NAMALWA (cell line): ENCODE measurements at places on chromosomes 1 and 21.

DNA sequence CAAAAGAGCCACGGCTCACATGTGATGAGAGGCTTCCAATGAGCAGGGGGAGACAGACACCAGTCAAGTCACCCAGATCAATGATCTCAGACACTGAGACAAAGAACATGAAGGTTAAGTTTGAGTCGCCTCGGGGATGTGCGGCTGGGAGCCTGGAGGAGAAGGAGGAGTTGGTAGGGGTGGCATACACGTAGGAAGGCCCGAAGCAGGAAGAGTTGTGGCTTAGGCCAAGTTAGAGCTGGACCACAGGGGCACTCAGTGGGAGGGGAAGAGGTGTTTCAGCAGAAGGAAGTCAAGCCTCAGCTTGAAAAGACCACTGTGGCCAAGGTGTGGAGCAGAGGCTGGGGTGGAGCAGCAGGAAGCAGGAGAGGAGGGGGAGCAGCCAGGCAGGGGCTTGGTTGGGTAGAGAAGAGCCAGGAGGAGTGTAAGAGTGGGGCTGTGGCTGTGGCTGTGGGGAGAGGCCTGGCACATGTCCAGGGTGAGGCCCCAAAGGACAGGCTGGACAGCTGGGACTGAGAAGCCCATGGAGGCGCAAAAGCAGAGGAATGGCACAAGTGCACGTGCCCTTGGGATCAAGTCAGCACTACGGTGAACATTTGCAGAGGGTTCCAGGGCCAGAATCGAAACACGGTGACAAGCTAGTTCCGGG is 27.6 kb downstream of the CTNNBIP1 start:
- DNase-seq: no peak

DNA sequence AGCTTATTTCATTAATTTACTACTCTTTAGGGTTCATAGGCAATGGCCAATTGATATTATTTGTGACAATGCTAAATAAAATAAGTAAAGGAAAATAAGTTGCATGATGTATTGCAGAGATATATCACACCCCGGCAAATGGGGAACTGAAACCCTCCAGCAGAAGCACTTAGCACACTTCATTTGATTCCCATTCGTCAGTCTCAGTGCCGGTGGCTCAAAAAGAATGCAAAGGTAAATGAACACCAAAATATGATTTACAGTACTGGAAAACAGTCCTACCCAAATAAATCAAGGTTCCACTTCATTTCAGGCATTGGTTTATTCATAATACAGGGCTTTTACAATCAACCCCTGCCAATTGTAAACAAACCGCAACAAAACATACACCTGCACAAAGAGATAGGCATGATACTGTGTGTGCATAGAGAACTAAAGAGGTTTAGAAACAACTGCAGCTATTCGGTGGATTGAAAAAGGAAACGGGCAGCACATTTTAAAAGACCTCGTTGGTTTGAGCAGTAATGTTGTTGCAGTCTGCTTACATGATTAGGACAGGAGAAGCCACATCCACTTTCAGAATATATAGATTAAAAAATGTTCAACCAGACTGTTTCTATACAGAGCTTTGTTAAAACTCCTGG is 1019.2 kb downstream of the TTLL7 start:
- peak; percentile 83 for DNase-seq

DNA sequence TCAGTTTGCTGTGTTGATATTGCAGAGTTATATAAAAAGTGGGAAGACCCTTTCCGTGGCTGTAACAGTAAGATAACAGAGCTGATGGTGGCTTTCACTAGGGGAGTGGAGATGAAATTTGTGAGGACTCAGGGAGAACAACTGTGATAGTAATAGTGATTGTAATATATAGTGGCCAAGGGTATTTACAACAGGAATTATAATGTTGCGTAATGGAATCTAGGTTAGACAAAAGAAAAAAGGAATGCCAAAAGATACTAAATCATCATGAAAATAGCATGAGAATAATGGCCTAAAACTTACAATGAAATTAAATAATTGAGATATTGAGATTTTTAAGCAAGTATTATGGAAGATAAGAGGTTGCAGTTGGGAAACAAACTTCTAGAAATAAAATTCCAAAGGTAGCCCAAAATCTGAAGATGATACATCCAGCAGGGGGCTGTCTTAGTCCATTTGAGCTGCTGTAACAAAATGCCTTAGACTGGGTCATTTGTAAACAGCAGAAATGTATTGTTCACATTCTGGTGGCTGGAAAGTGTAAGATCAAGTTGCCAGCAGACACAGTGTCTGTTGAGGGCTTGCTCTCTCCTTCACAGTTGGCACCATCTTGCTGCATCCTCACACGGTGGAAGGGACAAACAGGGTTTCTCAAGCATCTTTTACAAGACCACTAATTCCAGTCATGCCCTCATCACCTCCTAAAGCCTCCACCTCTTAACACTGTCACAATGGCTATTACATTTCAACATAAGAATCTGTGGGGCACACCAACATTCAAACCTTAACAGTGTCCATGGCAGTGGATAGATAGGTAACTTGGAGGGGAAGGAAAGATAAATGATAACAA is 711.2 kb downstream of the MRPL39 start:
- DNase-seq: peak; percentile 26

GRCh38 chr1:94979656-94980581 is 53.0 kb upstream of the CNN3 start:
- no peak for DNase-seq

DNA sequence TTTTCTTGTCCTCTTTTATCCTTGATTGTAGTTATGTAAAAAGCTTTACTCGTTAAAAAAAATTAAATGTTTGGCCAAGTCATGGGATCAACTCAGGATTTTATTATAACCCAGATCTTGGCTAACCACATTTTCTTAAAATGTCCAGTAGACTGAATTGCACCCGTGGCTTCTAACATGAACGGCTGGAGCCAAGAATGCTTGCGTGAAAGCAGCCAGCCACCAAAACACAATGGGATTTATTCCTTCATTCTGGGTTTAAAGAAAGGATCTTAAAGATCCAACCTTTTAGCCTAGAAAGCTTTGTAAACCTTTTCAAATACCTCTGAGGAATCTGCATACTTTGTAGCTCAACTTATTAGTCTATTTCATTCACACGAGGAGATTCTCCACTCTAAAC is 404.4 kb downstream of the USP25 start:
- DNase-seq: no peak

- no peak for DNase-seq
These were observed 297.3 kb upstream of the NEGR1 start for GRCh38 chr1:72579629-72580028.

GRCh38 chr1:24830680-24831272 is 85.5 kb downstream of the CLIC4 start:
- peak; percentile 85 for DNase-seq

- no peak for DNase-seq
These were observed 181.2 kb upstream of the BRINP3 start for GRCh38 chr1:190658907-190659306.

- DNase-seq: no peak
These were observed 32.2 kb upstream of the SYT2 start for GRCh38 chr1:202742496-202742895.

GRCh38 chr1:38560457-38560856 is 299.1 kb downstream of the RRAGC start:
- no peak for DNase-seq

DNA sequence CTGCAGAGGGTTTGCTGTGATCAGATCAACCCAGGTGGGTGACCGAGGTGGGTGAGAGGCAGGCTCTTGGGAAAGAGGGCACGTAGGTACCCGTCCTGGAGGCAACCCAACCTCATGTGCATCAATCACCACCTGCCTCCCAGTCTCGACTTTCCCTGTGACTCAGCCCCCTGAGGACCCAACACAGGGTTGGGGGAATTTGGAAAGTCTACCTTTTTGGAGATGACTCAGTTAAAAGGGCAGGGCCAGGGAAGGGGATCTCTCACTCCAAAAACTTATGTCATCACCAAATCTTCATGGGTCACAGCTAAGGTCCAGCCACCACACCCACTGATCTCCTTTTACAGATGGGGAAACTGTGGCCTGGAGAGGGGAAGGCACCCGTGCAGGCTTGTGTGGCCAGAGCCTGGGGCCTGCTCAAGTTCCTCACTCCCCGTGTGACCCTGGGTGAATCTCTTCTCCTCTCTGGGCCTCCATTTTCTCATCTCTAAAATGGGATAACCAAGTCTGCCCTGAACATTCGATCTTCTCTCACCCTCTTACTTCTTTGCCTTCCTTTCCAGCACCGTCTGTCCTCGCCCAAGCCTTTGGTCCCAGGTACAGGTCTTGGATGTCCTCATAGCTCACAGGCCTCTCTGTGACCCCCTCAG is 34.6 kb upstream of the WNT4 start:
- no peak for DNase-seq

GRCh38 chr1:186404454-186405051 is 28.9 kb downstream of the ODR4 start:
- DNase-seq: peak; percentile 65

DNA sequence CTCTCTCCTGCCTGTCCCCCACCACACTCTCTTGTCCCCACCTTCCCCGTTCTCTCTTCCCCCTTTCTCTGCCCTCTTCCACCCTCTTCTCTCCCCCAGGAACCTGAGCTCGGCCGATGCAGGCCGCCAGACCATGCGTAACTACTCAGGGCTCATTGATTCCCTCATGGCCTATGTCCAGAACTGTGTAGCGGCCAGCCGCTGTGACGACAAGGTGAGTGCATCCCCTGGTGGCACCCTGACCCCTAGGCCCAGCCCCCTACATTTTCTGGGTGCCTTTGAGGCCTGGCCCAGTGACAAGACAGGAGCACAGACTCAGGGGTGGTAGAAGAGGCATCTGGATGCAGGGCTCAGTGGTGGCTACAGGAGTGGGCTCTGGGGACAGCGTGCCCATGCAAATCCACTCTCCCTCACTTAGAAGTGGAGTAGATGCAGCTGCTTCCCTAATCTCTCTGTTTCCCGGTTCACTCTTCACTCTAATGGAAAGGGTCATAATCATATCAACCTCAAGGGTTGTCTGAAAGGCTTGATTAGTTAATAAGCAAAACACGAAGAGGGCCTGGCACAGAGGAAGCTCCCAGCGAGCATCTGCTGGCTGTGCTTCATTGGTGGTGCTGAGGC is 37.0 kb downstream of the PKP1 start:
- DNase-seq: no peak

DNA sequence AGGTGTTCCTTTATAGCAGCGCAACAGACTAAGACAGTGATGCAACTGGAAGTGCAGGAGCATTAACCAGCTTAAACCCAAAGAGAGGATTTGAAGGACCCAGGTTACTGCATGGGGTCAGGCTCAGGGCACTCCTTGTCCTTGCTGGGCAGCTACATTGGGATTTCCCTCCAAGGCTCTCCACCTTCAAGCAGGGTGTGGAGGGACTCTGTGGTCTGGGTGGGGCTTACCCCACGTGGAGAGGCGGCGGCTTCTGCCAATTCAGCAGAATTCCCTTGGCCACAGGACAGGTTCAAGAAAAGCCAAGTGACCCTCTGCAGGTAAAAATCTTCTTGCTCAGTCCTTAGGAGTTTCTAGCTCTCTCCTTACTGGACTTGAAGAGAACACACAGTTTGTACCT is 6.5 kb downstream of the RRP1B start:
- no peak for DNase-seq

DNA sequence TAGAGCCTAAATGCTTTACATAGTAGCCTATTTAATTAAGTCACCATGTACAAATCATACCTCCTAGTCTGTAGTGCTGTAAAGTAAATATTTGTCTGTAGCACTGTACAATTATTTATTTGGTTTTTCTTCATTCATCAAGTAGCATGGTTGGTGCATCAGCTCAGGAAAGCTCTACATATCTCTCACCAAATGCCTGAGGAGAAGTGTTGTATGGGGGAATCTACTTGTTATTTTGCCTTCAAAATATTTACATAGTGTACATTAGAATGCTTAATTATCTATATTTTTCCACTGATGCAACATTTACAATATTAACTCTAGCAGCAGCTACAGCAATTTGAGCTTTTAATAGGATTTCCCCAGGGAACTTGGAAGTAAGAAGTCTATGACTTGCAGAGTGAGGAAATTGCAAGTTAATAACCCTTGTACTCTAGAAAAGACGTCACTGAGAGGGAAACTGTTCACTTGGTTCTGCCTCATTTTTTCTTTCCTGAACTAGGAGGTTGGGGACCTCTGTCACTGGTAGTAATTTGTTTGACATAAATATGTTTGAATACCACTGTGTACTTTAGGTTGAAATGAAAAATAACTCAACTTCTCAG is 207.4 kb downstream of the PDE4B start:
- DNase-seq: no peak

DNA sequence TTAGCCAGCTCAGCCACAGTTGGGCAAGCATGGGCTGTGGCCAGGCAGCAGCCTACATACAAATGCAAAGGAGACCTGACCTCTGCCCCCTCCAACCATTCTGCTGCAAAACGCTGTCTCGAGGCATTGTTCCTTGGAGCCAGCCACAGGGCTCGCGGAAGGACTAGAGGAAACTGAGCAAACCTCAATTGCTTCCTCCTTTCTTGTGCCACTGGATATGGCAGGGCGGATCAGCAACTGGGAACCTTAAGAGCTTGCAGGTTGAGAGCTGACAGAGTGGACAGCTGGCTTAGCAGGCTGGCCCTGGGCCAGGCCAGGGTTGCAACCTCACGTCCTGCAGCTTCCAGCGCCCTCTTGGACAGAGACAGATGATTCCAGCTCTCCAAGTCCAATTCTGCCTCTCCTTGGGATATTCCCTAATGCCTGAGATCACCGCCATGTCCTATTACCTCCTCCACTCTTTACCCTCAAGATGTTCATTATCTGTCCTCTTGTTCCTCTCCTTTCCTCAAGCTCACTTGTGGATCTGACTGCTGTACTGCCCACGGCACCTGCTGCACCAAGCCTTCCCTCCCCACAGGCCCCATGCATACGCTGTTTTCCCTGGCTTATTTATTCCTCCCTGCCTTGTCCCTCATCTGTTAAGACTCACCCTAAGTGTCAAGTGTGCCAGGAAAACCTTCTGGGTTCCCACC is 67.5 kb downstream of the SDC3 start:
- DNase-seq: no peak

- DNase-seq: no peak
These were observed 1.1 kb upstream of the PKP1 start for GRCh38 chr1:201282216-201282615.

DNA sequence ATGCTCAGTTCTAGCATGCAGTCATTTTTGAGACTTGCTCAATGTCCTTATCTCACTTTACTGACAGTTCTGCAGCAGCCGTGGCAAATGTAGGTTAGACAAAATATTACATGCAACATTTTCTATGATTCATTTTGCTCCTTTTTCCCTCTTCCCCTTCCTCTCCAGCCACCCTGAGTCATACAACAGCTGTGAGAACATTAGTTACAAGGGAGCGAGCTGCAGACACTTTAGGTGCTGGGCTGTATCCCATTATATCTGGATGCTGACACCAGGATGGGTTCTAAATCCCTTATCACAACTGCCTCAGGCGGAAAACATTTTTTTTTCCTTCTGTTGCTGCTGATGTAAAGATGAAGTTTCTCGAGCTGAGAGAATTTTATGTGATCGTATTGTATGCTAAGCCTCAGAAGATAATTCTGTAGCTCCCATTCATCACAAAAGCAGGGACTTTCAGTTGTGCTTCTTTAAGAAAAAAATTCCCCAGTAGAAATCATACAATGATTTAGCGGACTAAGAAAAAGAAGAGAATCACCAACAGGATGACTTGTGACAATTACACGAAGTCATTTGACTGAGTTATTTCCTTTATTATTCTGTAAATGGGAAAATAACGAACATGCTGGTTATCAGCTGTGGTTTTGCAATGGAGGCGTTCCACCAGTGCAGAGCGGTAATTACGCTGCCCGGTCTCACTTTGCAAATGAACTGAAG is 345.0 kb downstream of the DISC1 start:
- DNase-seq: no peak

- no peak for DNase-seq
These were observed 34.4 kb upstream of the MAB21L3 start for GRCh38 chr1:116076831-116077230.
